Epithelial cell of proximal tubule (primary cell): ENCODE measurements at places on chromosomes 6 and 20.

DNA sequence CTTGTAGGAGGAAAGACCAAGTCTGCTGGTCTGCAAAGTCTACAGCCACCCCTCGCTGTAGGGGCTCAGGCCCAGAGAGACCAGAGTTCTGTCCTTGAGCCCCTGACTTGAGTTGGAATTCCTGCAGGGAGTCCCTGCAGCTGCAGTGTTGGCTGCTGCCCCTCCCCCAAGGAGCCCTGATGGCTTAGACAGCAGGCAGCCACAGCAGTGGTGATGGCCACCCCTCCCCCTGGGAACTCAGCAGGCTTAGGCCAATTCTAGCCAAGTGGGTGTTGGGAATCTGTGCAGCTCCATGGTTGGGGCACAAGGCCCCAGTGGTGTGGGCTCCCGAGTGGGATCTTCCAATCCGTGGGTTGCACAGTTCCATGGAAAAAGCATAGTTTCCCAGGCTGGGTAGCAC lies 345.4 kb downstream of the CD109 start:
- DNase-seq = no peak

DNA sequence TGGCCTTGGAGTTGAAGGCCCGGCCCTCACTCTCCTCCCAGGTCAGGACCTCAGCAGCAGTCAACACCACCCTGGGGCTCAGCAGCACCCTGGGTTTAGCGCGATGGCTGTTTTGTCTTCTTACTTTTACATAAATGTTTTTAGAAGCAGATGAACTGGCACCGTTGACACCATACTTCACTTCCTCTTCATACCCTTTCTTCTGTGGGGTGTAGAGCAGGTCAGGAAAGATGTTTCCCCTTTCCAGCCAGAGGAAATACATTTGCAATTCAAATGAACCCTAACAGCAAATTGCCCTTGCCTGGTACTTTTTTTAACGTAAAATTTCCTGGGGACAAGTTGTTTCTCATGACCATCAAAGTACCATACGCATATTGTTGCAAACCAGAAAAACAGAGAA lies 54.7 kb upstream of the SNX9 start:
- DNase-seq = no peak

GRCh38 chr20:11919581-11919980 lies 1.9 kb downstream of the BTBD3 start:
- no peak for DNase-seq

- DNase-seq = no peak
Observed at GRCh38 chr6:111583986-111584385, 21.7 kb downstream of the TRAF3IP2 start.

GRCh38 chr20:63135411-63135810 lies 80.5 kb downstream of the YTHDF1 start:
- DNase-seq = no peak

DNA sequence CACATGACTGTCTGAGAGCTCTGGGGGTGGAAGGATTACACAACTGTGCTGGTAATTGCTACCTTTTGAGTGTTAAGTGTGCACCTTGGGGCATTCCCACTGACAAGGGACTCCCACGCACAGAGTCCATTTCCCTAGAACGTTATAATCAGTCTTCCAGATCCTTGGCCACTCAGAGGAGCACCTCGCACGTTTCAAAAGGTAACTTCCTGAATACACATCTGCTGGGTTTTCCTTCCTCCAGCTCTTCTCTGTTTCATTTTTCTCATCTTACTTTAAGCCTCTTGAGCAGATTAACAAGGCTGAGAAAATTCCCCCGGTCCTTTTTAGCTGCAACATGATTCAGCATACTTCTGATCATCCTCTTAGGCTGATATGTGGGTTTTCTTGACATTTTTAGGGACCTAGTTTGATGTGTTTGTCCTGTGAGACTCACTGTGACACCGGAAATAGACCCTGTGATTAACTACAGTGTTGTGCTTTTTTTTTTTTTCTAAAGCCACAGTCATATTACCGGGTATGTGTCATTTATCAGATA lies 98.4 kb upstream of the DUSP22 start:
- DNase-seq = no peak

- no peak for DNase-seq
Observed at GRCh38 chr20:38842558-38842981, 37.1 kb downstream of the PPP1R16B start.

DNA sequence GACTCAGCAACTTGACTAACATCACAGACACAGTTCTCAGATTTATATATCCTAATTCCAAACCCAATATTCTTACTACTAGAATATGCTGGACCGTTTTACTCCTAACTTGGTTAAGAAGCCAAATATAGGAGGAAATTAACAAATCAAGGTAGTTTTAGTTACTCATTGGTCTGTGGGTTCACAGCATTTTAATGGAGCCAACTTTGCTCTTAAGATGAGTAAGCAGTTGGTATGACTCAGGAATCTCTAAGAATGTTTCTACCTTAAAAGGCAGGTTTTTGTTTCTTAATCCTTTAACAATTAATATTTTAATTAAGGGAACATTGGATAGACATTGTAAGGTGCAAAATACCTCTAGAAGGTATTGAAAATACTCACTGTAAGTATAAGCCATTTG lies 31.6 kb downstream of the OPRM1 start:
- peak; percentile 79 for DNase-seq

DNA sequence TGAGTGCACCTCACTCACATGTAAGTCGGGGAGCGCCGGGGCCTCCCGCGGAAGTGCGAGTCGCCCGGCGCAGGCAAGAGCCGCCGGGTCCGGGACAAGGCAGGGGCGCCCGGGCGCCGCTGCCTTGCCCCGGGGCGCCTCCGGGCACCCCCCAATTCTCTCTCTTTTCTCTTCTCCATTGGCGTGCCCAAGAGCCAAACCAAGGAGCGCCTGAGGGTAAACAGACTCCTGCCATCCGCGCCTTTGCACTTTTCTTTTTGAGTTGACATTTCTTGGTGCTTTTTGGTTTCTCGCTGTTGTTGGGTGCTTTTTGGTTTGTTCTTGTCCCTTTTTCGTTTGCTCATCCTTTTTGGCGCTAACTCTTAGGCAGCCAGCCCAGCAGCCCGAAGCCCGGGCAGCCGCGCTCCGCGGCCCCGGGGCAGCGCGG lies 36.8 kb downstream of the GNAS start:
- no peak for DNase-seq

GRCh38 chr6:17870300-17871188 lies 116.9 kb downstream of the KIF13A start:
- DNase-seq = no peak

DNA sequence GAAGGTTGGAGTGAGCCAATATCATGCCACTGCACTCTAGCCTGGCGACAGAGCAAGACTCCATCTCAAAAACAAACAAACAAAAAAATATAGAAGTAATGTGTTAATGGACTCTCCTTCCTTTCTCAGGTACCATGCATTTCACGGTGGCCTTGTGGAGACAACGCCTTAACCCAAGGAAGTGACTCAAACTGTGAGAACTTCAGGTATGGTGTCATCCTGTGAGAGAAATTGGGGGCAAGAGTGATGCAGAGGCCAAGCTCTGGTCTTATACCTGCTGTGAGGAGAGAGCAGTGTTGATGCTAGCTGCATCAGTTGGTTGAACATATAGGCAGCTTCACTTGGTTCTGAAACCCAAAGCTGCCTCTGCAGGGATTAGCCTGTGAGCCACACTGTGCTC lies 6.2 kb downstream of the ITCH start:
- no peak for DNase-seq
